Nephron progenitor cell (in vitro differentiated cells): ENCODE measurements at places on chromosomes 2 and 18.

GRCh38 chr2:5937851-5938565 is 245.8 kb downstream of the SOX11 start:
- DNase-seq: no peak

DNA sequence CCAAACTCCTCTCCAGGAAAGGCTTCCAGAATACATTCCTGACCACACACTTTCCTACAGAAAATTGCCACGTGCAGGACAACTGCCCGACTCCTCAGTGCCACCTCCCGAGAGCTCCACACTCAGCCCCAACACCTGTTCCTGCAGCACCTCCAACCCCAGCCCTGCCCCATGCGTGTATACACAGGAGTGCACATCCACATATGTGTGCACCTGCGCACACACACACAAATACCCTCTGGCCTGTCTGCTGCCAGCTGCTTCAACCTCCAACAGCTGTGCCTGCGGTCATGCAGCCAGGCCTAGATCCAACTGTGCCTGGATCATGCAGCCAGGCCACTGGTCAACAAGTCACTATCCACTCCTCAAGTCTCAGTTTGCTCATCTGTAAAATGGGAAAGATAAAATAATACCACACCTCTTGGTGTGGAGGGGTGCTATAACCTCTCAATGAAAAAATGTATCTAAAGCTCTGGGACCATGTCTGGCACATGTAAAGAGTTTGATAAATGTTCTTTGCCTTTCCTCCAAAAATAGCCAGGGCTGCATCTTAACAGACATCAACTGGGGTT is 152.1 kb upstream of the ID2 start:
- DNase-seq: no peak

DNA sequence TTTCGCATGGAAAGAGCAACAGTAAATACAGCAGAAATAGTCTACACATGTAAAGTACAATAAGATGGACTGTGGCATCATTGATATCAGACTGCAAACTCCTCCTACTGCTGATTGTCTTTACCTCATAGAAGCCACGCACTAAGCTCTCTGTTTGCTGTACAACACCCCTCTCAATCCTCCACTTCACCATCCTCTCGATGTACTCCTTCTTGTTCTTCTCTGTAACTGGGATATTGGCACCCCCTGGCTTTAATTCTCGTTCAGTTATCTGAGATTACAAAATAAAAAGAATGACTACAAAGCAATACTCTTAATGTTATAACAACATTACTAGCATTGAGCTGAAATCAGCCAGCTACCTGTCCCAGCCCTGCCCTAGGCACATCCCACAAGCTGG is 49.3 kb upstream of the STK17B start:
- no peak for DNase-seq

DNA sequence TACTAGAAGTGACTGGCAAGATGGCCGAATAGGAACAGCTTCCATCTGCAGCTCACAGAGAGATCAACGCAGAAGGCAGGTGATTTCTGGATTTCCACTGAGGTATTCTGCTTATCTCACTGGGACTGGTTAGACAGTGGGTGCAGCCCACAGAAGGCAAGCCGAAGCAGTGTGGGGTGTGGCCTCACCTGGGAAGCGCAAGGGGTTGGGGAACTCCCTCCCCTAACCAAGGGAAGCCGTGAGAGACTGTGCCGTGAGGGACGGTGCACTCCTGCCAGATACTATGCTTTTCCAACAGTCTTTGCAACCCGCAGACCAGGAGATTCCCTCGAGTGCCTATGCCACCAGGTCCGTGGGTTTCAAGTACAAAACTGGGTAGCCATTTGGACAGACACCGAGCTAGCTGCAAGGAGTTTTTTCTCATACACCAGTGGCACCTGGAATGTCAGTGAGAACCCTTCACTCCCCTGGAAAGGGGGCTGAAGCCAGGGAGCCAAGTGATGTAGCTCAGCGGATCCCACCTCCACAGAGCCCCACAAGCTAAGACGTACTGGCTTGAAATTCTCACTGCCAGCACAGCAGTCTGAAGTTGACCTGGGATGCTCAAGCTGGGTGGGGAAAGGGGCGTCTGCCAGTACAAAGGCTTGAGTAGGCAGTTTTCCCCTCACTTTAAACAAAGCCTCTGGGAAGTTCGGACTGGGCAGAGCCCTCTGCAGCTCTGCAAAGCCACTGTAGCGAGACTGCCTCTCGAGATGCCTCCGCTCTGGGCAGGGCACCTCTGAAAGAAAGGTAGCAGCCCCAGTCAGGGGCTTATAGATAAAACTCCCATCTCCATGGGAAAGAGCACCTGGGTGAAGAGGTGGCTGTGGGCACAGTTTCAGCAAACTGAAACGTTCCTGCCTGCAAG is 40.1 kb downstream of the PLEK start:
- no peak for DNase-seq

DNA sequence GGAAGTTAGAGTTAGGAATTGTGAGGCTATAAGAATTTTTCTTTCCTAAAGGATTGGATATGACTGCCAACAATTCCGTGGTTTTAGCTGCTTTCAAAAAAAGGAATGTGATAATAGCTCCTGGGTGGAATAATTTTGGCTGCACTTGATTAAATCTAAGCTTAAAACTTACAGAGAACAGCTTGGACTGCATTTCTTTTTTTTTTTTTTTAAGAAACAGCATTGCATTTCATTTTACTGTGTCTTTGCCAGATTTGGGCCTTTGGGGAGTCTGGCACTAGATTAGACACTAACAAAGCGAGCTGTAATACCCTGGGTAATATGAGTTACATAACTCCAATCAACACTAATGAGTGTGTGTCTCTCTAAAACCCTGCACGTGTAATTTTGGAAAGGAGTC is 37.8 kb upstream of the ZNF397 start:
- DNase-seq: no peak

GRCh38 chr18:79933765-79934164 is 17.7 kb downstream of the SLC66A2 start:
- no peak for DNase-seq

- no peak for DNase-seq
These were observed 52.8 kb downstream of the SLC4A10 start for GRCh38 chr2:161676902-161677496.

DNA sequence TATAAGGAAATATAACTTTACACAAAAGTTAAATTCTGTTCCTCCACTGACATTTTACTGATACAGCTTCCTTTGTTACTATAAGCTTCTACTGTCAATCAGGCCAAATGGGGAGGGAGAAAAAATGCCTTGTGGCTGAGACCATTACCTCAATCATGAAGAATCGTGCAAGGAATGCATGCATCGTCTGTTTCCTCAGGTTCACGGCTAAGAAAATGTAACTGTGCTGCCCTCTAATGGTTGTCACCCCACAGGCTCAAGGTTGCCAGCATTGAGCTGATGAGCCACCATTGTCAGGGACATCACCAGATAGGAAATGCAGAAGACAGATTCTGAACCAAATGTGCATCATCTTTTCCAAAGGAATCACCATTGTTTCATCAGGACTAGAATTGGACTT is 426.9 kb downstream of the CDH2 start:
- peak; percentile 55 for DNase-seq

DNA sequence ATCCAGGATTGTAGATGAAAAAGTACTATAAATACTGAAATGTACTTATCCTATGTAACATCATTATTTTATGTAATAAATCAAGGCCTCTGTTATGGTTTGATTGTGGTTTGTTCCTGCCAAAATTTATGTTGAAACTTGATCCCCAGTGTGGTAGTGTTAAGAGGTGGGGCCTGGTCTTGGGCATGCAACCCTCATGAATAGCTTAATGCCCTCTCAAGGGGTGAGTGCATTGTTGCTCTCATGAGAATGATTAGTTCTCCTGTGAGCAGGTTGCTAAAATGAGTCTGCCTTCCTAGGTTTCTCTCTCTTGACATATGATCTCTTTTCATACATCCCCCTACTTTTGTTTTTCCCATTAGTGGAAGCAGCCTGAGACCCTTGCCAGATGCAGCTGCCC is 915.4 kb downstream of the TSN start:
- no peak for DNase-seq

DNA sequence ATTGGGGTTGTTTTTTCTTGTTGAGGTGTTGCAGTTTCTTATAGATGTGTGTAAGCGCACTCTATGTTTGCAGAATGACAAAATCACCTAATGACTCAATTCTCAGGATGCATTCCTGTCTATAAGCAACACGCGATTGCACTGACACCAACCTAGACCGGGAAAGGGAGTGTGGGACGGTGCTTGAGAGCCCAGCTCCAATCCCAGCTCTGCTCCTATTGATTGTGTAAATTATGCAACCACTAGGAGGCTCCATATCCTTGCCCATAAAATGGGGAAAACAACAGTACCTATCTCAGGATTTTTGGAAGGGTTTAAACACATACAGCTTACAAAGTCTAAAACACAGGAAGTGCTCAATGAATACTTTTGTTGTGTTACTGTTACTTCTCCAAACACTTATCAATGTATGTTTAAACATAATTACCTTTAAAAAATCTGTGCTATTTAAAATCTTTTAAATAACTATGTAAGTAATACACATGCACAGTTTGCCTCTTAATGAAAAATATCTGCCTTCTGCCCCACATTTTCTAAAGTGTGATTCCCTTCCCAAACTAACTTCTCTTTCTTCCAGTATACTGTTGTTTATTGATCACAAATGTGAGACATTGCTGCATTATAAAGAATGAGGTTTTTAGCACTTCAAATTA is 132.5 kb downstream of the SPHKAP start:
- DNase-seq: peak; percentile 35

- no peak for DNase-seq
These were observed 325.2 kb downstream of the PLCL1 start for GRCh38 chr2:198129609-198130008.

DNA sequence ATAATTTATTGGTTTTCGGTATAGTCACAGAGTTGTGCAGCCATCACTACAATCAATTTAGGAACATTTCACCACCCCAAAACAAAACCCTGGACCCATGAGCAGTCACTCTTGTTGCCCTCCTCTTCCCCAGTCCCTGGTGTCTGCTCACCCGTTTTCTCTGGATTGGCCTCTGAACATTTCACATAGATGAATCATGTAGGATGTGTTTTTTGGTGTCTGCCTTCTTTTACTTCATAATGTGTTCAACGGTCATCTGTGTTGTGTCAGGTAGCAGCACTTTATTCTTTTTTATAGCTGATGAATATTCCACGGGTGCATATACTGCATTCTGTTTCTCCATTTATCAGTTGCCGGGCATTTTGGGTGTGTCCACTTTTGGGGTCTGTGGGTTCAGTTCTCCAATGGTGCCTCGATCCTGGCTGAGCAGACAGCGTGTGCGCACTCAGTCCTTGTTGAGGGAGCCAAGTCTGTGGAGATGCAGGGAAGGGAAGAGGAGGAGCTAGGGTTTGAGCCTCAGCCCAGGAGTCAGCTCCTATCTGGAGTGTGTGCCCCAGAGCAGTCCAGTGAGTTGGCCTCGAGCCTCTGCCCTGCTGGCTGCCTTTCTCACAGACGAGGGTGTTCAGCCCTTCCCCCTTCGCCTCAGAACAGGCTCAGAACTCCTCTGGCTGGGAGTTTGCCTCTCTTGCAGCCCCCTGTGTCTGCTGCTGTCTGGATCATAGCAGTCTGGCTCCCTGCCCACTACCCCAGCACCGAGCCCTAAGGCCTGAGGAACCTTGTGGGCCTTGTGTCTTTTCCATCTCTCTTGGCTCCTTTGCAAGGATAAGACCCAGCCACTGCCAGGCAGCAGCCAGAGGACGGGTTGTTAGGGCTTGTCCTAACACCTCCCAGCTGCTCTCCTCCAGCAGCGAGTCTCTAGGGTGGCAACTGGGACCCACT is 18.0 kb downstream of the C2orf74 start:
- DNase-seq: no peak

GRCh38 chr2:11208083-11208482 is 52.8 kb downstream of the SLC66A3 start:
- no peak for DNase-seq

GRCh38 chr2:241563571-241563980 is 5.0 kb downstream of the BOK start:
- DNase-seq: no peak

- DNase-seq: no peak
These were observed 117.0 kb downstream of the HIBCH start for GRCh38 chr2:190202604-190203003.

GRCh38 chr2:216557413-216557812 is 58.8 kb downstream of the RPL37A start:
- DNase-seq: no peak

- no peak for DNase-seq
These were observed 113.9 kb downstream of the SS18 start for GRCh38 chr18:25976554-25976953.

DNA sequence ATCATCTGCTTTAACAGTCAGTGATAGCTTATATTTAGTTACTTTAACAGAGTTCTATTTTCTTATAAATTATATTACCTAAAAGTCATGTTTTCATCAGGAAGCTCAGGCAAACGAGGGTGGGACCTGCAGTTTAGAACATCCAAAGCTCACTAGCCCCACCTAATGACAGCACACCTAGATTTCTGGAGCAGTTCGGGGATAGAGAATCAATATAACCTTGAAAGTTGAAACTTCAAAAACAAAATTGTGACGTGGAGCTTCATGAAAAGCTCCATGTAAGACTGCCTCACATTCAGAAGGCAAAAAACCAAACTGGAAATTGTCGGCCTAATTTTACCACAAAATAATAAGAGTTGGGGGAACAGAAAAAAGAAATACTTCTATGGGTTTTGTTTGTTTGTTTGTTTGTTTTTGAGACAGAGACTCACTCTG is 185.9 kb upstream of the CCDC150 start:
- peak; percentile 14 for DNase-seq

GRCh38 chr2:232073699-232074098 is 112.2 kb downstream of the DIS3L2 start:
- DNase-seq: no peak

DNA sequence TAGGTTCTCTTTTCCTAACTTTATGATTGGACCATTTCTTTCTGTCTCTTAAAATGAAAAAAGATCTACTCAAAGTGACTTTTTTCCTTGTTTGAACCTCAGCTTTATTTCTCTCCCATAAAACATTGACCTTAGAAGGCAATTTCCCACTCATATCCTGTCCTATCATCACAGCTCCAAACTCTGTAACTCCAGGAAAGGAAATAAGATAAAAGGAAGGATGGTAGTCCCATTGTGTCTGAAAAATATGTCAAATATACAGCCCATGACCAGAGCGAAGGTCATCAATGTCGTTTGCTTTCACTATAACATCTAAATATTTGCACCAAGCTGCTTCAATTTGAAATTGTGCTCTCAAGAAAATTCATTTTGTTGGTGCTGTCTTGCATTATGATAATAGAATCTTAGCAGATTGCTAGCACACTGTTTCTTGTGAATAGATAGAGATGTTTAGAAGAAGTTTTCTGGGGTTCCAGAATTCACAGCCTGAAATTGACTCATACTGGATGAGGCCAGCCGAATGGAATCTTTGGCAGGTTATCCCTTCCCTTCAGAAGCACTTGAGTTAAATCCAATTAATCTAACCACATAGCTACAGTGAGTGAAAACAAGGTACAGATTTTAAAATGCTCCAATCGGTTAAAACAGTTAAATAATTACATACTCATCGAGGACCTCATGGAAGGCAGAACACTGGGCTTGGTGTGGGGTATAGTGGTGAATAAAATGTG is 95.1 kb downstream of the CRIM1 start:
- DNase-seq: no peak
